ENCODE measurements at places on chromosomes 2 and 18. TPM values are rescaled to one million over a fixed set of nuclear protein-coding genes. Genes with fewer than 3 reads are reported as not detected.

NYAP2 gene
- not detected for total RNA-seq

SNORC gene
- 2.0 TPM for total RNA-seq

GRCh38 chr2:120857931-120858330, 122.3 kb downstream of the GLI2 start:
- no peaks in the 10 kb centered on the region for H3K27me3 ChIP-seq
- no peaks in the 10 kb centered on the region for H3K36me3 ChIP-seq
- H3K27ac ChIP-seq: no peak overlapping the region

- H3K27me3 ChIP-seq: peaks cover 7% of the 10 kb centered on the region
- peaks cover 6% of the 10 kb centered on the region for H3K4me1 ChIP-seq
- DNase-seq: peak; percentile 55
- H3K36me3 ChIP-seq: no peaks in the 10 kb centered on the region
Measured at GRCh38 chr2:29920631-29921559, 491 bp downstream of the ALK start.

GRCh38 chr2:240604291-240604938, 17.9 kb downstream of the CAPN10 start:
- H3K27me3 ChIP-seq: no peaks in the 10 kb centered on the region
- H3K4me3 ChIP-seq: no peak overlapping the region
- peaks cover 9% of the 10 kb centered on the region for H3K4me1 ChIP-seq
- no peak overlapping the region for H3K27ac ChIP-seq

GRCh38 chr2:234243871-234244565, 193.5 kb downstream of the SPP2 start:
- H3K27me3 ChIP-seq: no peaks in the 10 kb centered on the region
- no peaks in the 10 kb centered on the region for H3K36me3 ChIP-seq
- no peak overlapping the region for H3K27ac ChIP-seq

- H3K36me3 ChIP-seq: no peaks in the 10 kb centered on the region
- H3K4me1 ChIP-seq: no peaks in the 10 kb centered on the region
- no peak overlapping the region for H3K4me3 ChIP-seq
- H3K27ac ChIP-seq: no peak overlapping the region
- no peak for DNase-seq
Measured at GRCh38 chr2:231583982-231584381, 8.7 kb upstream of the TEX44 start.

All from right lobe of liver (tissue), 6 donors.